SJSA1 (cell line): ENCODE measurements at places on chromosomes 3 and 15. TPM values are rescaled to one million over a fixed set of nuclear protein-coding genes. Genes with fewer than 3 reads are reported as not detected.

NSUN3 gene
- total RNA-seq = 7.1 and 7.7 TPM in 2 replicates

CHRNA7 gene
- total RNA-seq = 0.08 and 0.09 TPM in 2 replicates

LRRN1 gene
- total RNA-seq = not detected in 2 replicates

CDC25A gene
- 29.1 and 36.0 TPM in 2 replicates for total RNA-seq

DUOX1 gene
- not detected in 2 replicates for total RNA-seq

SPTBN5 gene
- 0.34 and 0.75 TPM in 2 replicates for total RNA-seq

- DNase-seq = no peak
These were observed 404.1 kb downstream of the EPHB1 start for GRCh38 chr3:135199137-135199536.

- DNase-seq = no peak
These were observed 4.2 kb downstream of the AMOTL2 start for GRCh38 chr3:134369861-134370596.

DNA sequence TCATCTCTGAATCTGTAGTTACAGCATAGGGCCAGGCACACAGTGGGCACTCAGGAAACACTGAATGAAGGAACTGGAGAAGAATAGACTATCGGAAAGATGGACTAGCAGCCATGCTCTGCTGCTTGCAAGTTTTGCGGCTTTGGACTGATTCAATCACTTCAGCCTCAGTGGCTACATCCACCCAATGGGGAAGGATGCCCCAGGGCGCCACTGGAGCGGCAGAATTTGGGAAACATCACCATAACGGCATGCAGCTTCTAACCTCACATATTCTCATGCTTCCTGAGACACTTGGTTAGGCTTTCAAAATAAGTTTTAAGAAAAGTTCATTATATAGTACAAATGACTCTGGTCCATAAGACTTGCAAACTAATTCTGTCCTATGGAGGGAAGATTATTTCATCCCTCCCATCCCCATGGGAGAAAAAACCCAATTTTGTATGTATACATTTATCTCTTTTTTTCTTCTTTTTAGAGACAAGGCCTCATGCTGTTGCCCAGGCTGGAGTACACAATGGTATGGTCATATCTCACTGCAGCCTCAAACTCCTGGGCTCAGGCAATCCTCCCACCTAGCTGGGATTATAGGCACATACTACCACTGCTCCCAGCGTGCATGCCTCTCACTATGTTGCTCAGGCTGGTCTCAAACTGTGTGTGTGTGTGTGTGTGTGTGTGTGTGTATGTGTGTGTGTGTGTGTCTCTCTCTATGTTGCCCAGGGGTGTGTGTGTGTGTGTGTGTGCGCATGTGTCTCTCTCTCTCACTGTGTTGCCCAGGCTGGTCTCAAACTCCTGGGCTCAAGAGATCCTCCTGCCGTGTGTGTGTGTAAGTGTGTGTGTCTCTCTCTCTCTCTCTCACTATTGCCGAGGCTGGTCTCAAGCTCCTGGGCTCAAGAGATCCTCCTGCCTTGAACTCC lies 4.1 kb upstream of the FANCD2 start:
- no peak for DNase-seq

DNA sequence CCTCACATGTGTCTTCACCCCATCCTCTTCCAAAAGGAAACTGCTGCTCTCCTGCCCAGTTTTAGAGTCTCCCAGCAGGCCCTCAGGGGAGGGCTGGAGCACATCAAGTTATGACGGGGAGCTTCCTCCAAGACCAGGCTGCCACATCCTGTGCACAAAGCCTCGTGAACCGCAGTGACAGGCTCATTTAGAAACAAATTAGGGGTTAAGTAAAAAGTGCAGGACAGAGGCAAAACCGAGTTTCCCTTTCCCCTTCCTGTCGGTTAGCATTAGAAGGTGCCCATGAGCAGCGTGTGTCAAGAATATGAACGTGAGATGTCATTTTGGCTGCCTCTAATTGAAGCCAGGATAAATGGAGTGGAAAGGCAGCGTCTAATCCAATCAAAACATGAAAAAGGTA lies 199.7 kb downstream of the ARRDC4 start:
- DNase-seq = no peak

DNA sequence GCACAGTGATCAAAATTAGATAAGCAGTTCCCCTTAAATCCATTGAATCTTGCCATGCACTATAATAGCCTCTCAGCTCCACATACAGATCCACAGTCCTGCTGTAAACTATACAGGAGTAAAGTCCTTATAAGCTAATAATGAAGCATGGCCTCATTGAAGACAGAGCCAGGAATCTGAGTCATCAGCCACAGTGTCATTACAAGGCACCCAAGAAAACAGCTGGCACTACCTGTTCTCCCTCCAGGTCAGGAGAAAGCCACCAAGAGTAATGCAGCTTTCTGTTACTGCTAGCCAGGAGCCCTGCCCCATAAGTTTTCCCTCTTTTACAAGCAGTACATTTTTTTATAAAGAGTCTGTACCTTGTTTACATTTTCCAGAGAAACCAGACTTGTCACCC lies 27.3 kb downstream of the WDR49 start:
- no peak for DNase-seq

- no peak for DNase-seq
These were observed 746.6 kb upstream of the CFAP20DC start for GRCh38 chr3:59796456-59796855.

DNA sequence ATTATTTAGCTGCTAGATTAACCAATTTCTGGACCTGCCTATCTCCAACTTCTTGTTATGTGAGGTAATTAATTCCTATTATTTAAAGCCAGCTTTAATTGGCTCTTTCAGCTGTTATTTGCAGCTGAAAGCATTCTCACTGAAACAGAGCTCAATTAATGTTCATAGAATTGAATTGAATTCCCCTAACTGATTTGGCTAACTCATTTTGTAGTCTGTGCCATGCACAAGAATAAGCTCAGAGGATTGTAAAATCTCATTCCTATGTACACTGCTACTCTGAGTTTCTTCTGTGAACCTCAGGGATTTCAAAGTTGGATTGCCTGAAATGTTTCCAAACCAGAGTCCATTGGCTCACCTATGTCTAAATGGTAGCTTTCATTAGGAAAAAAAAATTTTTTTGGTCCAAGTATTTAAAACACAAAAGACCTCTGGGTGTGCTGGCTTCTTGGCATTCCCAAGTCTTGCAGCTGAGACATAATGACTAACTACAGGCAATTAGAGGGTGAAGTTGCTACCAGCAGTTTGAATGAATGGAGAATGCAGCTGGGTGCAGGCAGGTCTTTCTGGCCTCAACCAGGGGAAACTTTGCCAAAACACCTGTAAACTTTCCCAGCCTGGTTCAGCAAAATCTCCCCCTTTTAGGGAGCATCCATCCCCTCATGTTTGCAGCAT lies 134.3 kb downstream of the EDEM1 start:
- no peak for DNase-seq

DNA sequence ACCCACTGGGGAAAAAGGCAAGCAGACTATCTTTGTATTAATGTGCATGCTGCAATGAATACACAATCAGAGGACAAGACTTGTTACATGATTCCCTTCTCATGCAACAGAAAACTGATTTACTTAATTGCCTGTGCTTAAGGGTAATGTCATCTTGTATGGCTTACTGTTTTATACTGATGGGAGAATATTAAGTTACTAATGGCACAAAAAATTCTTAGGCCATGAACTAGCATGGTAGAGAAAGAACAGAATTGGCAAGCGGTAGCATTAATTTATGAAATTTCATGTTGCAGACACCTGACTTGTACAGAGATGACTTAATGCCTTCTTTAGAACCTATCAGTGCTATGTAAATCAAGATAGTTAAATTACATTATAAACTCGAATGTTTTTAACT lies 282.3 kb downstream of the CNTN3 start:
- no peak for DNase-seq

- no peak for DNase-seq
These were observed 9.9 kb downstream of the RARB start for GRCh38 chr3:25437953-25438352.

DNA sequence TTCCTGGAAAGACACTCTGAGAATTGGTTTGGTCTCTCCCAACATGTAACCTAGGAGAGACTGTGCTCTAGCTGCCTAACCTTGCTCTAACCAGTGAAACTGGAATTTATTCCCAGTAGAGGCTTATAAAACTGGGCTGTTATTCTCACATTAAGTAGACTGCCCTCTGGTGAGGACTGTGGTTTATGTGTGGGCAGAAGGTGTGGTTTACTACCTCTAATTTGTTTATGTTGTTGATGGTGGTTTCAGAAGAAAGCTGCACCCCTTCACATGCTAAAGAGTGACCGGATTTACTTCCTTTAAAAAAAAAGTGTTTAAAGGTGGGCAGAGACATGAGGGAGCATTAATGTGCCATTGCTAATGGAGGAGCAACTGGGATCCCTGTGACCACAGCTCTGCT lies 273.2 kb downstream of the MECOM start:
- no peak for DNase-seq

GRCh38 chr3:154464440-154465190 lies 34.6 kb upstream of the GPR149 start:
- DNase-seq = no peak
